Nephron progenitor cell (in vitro differentiated cells): ENCODE measurements at places on chromosomes 11 and 22.
A peak's percentile ranks its signal among the peaks of the same experiment; 100 is the strongest.

DNA sequence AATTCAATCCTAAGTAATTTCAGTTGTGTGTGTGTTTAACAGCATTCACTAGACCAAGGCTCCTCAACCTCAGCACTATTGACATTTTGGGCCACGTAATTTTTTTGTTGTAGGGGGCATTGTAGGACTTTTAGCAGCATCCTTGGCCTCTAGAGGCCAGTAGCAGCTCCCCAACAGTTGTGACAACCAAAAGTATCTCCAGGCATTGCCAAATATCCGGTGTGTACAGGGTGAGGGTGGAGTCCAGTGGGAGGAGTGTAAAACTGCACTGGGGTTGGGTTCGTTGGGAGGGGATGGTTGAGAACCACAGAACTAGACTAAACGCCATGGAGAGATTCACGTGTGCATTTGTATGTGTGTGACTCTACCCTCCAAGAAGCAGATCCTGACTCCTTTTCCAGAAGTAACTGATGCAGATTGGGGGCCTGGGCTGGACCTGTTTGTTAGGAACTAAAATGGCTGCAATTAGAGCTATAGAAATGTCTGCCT is 5.9 kb upstream of the PHF21A start:
- DNase-seq: no peak

GRCh38 chr11:129035244-129035643 is 92.6 kb upstream of the TP53AIP1 start:
- DNase-seq: no peak

- DNase-seq: no peak
Measured at GRCh38 chr11:32884770-32885384, 7.7 kb upstream of the QSER1 start.

GRCh38 chr11:104124979-104125378 is 39.0 kb downstream of the PDGFD start:
- no peak for DNase-seq

- DNase-seq: no peak
Measured at GRCh38 chr11:134878785-134879184, 466.7 kb upstream of the B3GAT1 start.

DNA sequence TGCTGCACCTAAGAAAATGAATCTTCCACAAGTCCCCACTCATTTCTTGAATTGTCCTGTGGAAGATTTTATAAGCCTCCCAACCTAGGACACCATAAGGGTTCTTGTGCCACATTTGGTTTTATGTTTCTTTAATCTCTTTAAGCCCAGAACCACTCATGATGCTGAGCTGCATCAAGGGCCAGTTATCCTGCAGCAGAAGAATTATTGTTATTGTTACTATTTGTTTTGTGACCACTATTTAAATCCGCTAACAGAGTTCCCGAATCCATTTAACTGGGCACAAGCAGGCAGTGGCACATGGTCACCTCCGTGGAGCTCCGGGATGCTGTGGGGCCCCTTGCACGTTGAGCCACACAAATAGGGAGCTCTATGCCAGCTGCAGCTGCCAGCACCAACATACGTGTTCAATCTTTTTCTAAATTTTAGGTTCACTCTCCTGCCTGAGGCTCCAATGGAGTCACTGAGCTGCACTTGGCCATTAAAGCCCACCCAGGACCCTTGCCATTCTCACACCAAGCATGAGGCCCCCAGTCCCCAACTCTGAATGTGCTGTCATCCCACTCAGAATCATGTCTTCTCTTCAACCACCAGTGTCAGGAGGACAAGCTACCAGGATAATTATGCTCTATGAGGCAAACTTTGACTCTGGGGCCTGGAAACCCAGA is 60.6 kb downstream of the DGCR2 start:
- DNase-seq: no peak

GRCh38 chr11:26946257-26946716 is 47.6 kb upstream of the FIBIN start:
- DNase-seq: no peak

- DNase-seq: no peak
Measured at GRCh38 chr11:77259641-77260040, 41.8 kb downstream of the GDPD4 start.

DNA sequence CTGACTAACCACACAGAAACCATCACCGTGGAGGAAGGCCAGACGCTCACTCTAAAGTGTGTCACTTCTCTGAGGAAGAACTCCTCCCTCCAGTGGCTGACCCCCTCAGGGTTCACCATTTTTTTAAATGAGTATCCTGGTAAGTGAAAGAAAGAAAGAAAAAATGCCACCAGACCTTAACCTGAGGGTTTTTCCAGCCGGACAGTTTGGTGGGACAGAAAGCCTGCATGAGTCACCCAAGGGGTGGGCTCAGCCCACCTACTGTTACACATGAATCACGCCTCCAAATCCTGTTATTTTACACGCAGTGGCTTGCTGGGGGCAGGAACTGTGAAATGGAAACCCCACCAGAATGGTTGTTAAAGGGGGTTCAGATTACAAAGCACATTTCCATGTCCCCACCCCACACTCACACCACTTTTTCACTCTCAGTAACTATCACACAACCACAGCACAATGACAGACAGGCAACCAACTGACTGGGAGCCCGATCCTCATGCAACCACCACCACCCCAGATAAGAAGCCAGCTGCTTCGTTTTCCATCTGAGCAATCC is 11.9 kb downstream of the CRTAM start:
- DNase-seq: peak; percentile 20

DNA sequence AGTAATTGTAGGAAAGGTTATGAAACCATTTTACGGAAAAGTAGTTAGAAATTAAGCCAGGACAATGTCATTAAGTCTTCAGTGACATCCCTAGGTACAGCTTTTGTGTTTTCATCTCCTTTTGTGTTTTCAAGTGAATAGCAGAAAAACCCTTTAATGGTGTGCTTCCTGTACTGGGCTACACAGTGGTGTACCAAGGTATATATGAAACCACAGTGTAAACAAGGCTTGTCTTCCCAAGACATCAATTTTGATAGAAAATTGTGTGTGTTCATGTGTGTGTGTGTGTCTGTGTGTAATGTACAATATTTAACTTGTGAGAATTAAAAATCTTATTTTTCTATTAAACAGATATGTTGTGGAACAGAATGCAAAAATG is 8.9 kb downstream of the MRPL17 start:
- DNase-seq: no peak

GRCh38 chr22:36998620-36999351 is 20.5 kb downstream of the TST start:
- DNase-seq: no peak

GRCh38 chr22:24925586-24926427 is 20.7 kb downstream of the LHFPL7 start:
- DNase-seq: no peak

DNA sequence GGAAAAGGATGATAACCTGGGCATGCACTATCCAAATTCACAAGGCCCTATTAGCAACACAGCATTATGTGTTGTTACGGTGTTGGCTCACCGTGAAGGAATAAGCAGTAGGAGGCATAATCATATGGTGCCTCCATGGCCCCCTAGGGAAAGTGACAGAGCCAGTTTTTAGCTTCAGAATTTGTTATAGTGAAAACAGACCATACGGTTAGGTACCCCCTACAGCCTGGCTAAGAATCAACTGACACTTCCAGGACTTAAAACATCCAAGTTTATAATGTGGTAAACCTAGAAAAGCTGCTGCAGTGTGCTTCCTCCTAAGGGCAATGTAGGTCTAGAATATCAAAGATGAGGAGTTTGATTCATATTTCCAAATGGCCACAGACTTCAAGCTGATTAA is 30.4 kb downstream of the KIF18A start:
- no peak for DNase-seq

GRCh38 chr11:22115470-22116029 is 77.3 kb upstream of the ANO5 start:
- DNase-seq: no peak
